Germinal center (tissue), 1 donor: ENCODE measurements at places on chromosomes 1 and 21.

GRCh38 chr21:31180256-31181081, 142.2 kb upstream of the KRTAP19-8 start:
- DNase-seq = peak; percentile 36

GRCh38 chr1:241356187-241356518, 852 bp downstream of the RGS7 start:
- DNase-seq = no peak

DNA sequence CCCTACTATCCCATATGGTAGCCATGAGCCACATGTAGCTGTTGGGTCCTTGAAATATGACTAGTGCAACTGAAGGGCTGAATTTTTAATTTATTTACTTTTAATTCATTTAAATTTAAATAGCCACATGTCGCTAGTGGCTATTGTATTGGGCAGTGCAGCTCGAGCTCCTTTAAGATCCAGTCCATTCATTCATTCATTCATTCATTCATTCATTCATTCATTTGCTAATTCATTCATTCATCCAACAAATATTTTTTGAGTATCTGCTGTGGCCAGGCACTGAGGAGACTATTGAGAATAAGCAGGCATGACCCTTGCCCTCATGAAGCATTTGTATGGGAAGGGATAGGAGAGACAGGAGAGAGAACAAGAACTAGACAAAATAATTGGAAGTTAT, 29.5 kb upstream of the ACOT11 start:
- no peak for DNase-seq

DNA sequence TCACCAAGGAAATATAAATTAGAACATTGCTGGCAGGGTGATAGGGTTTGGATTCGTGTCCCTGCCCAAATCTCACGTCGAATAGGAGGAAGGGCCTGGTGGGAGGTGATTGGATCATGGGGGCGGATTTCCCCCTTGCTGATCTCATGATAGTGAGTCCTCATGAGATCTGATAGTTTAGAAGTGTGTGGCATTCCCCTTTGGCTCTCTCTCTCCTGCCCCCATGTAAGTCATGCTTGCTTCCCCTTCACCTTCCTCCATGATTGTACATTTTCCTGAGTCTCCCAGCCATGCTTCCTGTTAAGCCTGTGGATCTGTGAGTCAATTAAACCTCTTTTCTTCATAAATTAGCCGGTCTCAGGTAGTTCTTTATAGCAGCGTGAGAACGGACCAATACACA, 60.6 kb downstream of the VPS26C start:
- no peak for DNase-seq

DNA sequence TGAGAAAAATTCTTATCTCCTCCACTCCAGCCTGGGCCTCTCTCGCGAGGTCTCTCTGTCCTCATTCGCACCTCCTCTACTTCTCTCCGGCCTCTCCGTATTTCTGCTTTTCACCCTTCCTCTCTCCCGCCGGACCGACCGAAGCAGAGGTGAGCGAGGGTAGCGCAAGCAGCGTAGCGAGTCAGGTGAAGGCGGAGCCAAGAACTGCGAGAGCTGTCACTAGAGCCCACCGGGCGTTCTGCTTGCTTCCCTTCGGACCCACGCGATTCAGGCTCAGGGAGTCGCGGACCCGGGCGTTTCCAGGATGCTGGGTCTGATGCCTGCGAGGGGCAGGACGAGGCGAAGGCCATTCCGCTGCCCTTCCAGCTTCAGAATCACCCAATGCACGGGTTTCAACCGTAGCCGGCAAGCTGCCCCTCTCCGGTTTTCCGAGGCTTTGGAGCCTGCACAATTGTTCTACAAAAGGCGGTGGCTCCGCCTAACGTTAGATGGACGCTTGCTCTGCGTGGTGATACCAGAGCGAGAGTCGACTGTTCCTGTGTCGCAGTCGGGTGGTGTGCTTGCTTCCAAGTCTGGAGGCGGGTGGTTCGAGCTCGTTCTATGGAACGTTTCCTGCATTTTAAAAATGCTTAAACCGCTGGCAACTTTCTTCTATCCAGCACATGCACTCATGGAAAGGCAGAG, 310.2 kb downstream of the FAM72C start:
- no peak for DNase-seq

- no peak for DNase-seq
These were observed 492 bp downstream of the FOXO6 start for GRCh38 chr1:41361495-41362356.

DNA sequence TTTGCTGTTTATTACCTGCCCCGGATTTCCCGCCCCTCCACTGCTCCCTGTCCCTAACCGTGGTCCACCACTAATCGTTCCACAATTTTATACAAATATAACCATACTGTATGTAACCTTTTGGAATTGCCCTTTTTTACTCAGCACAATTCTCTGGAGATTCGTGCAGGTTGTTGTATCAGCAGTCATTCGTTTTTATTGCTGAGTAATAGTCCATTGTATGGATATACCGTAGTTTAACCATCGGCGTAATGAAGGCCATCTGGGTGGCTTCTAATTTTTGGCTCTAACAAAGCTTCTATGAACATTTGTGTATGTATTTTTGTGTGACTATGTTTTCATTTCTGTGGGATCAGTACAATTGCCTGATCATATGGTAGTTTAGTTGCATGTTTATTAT, 50.0 kb downstream of the UCK2 start:
- no peak for DNase-seq

GRCh38 chr1:207030522-207031009, 2.0 kb downstream of the C1orf116 start:
- no peak for DNase-seq

DNA sequence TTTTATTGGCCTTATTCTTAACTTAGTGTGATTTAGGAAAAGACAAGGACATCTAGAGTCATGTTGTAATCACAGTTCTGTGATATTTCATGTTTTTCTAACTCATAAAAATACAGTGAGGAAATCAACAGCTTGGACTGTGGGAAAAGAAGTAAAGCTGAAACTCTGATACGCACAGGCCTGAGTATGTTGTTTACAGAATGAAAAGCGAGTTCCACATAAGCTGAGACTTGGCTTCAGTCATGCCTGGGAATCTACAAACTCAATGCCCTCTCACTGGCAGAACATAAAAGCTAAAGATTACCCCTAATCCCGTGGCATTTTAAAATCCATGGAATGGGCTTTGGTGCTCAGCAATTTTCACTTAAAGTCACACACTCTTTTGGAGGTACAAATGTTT, 23.6 kb upstream of the ATP5PO start:
- DNase-seq = no peak

- DNase-seq = no peak
These were observed 86.0 kb upstream of the SELENON start for GRCh38 chr1:25713961-25714360.

- DNase-seq = no peak
These were observed 43.0 kb downstream of the MATN1 start for GRCh38 chr1:30680429-30680828.

GRCh38 chr1:100780814-100781213, 61.3 kb downstream of the VCAM1 start:
- no peak for DNase-seq

- DNase-seq = peak; percentile 30
These were observed 44.1 kb downstream of the UCK2 start for GRCh38 chr1:165871311-165872067.

DNA sequence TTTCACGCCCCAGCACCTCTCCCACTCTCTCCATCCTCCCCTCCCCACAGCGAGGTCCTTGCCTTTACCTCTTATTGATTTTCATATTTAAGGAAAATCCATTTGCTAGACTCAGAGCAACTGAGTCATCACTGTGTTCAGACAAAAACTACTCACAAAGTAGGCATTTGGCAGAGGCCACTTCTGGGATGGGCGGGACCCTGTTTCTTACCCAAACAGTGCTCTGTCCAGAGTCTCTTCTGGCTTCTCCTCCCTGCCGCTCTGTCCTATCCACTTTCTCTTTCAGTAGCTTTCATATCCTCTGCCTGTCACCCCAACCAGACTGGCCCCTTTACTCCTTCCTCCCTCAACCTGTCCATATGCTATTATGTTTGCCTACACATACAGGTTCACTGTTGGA, 2.4 kb upstream of the NAV1 start:
- DNase-seq = no peak

GRCh38 chr1:204989266-204990058, 53.5 kb upstream of the CNTN2 start:
- DNase-seq = peak; percentile 92

GRCh38 chr1:66270119-66270812, 263.7 kb upstream of the SGIP1 start:
- DNase-seq = no peak

DNA sequence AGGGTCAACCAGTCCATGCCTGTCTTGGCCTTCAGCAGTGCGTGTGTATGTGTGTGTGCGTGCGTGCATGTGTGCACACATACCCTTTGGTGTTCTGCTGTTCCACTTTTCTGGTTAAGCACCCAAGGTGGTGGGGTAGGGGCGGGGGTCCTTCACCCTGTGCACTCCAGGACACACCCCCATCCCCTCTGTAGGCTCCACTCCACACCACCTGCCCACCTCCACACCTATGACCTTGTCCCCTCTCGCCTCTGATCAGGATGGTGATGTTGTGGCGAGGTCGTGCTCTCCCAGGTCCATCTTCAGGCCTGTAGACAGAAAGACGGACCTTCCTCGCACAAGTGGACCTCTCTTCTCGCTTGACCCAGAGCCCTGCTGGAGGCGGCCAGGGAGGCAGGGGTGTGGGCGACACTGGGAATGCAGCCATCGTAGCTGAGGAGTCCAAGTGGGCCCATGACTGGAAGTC, 44.6 kb downstream of the WDR4 start:
- no peak for DNase-seq

GRCh38 chr21:42108554-42109340, 37.6 kb downstream of the UMODL1 start:
- no peak for DNase-seq

- DNase-seq = peak; percentile 20
These were observed 12.9 kb upstream of the RNU1-4 start for GRCh38 chr1:16727190-16728111.

GRCh38 chr1:205287767-205288559, 33.6 kb downstream of the NUAK2 start:
- DNase-seq = peak; percentile 92

DNA sequence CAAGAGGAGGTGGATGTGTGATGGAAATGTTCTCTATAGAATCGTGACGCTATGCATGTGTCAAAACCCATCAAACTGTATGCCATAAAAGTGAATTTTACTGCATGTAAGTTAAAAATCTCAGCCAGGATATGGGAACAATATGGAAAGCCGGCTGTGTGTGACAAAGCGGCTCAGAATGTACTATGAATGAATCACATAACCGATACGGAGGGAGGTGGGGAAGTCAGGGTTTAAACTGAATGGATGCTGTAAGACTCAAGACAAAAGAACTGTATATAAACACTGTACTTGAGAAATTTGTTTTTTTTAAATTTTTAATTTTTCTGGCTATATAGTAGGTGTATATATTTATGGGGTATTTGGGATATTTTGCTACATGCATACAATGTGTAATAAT, 111.6 kb upstream of the PDE4B start:
- no peak for DNase-seq

- no peak for DNase-seq
These were observed 112.9 kb downstream of the MAB21L3 start for GRCh38 chr1:116224111-116224510.

GRCh38 chr1:20442920-20443625, 42.9 kb downstream of the CAMK2N1 start:
- DNase-seq = no peak

- DNase-seq = peak; percentile 59
These were observed 36.9 kb upstream of the RGS1 start for GRCh38 chr1:192538407-192539296.

DNA sequence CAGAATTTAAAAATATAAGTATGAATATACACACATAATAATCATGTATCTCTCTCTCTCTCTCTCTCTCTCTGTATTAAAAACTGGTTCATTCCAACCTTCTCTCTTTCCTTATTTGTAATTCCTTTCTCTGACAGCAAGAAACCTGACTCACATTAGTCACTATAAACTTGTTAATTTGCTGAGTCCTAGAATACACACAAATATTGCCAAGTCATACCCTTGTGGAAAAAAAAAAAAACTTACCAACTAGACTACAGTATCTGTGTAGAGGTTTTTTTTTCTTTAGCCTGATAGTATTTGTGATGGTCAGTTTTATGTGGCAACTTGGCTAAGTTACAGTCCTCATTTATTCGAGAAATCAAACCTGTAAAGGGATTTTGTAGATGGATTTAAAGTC, 26.3 kb upstream of the NHLH2 start:
- DNase-seq = no peak

DNA sequence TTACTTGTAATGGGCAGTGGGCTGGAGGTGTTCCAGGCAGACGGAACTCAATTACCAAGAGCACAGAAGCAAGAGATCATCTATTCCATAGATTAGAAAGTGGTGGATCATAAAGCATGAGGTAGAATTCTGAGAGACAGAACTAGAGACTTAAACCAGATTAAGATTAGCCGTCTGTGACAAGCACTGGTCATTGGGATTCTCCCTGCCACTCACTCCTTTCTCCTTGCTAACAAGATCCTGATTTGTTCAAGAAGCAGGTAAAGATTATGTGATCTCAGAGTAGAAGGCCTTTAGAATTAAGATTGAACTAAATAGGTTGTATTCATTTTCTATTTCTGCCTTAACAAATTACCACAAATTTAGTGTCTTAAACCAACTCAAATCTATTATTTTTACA, 1.5 kb upstream of the HSPA13 start:
- DNase-seq = no peak

- DNase-seq = no peak
These were observed 36.6 kb upstream of the CNIH3 start for GRCh38 chr1:224579526-224579925.

GRCh38 chr1:40155910-40156309, 5.3 kb upstream of the RLF start:
- DNase-seq = no peak

- no peak for DNase-seq
These were observed 32.6 kb upstream of the A3GALT2 start for GRCh38 chr1:33353531-33353930.

DNA sequence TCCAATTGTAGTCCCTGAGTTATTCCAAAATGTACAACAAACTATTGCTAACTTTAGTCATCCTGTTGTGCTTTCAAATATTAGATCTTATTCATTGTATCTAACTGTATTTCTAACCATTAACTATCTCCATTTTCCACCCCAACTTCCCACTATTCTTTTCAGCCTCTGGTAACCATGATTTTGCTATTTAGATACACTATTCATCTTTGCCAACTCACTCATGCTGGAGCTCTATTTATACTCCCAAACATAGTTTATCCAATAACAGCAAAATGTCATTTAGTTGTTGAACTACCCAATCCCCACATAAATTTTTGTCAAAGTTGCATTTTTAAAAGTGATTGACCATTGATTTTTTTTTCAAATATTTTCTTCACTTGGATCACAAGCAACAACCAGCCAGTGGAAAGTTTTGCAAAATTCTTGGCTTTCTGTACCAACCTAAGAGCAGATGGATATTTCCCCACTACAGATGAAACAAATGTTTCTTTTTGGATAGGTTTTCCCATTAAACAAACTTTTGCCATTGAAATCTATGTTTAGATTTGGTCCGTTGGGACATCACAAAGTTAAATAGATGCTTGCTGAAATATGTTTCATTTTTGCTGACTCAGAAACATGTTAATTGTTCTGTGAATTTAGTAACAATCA, 866.0 kb downstream of the LTN1 start:
- no peak for DNase-seq
